ENCODE measurements at places on chromosomes 12 and 14.
A peak's percentile ranks its signal among the peaks of the same experiment; 100 is the strongest.

DNA sequence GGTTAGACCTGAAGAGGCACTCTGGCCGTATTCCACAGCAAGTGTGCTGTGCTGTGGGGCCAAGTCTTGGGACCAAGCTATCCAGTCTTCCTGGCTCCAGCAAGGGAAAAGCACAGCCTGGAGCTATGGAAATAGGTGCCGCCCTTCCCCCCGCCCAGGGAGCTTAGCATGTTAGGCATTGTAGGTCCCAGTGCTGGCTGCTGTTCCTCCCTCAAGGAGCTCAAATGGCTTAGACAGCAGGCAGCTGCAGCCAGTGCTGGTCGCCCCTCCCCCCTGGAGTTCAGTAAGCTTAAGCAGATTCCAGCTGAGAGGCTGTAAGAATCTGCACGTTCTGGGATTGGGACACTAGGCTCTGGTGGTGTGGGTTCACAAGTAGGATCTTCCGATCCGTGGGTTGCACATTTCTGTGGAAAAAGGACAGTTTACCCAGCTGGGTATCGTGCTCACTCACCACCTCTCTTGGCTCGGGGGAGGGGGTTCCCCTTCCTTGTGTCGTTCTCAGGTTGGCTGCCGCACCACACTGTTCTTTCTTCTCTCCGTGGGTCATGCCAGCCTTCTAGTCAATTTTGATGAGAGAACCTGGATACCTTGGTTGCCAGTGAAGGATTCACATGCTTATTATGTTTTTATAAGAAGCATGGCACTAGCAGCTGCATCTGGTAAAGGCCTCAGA lies 127.3 kb downstream of the CNTN1 start:
- DNase-seq, result no peak

DNA sequence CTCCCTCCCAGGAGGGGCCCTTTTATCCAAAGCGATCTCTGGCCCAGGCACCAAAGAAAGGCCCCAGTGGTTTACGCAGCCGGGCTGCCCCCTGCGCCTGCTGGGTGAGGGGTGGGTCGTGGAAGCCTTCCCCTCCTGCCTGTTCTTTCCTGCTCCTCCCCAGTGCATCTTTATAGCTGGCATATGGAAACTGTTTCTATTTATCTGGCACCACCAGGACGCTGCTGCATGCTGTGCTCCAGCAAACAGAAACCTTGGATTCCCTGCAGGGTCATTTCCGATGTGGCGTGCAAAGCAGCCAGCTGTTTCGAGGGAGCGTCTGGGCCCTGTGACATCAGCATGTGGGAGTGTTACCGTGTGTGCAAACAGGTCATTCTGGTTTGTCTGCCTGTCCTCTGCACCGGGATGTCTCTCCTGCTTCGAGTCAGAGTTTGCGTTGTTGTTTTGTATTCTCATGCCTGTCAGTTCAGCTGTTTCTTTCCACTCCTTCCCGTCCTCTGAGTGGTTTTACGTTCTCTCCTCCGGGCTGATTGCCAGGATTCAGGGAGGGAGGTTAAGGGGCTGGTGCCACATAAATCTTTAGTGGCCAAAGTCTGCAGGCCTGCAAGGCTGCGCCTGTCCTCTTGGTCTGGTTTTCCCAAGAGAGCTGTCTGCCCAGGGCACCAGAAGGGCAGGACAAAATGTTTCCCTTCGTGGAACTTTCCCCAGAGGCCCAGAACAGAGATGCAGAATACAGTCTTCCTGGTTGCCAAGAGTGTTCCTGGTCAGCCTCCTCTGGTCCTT lies 24.6 kb downstream of the TPCN1 start:
- peak; percentile 49 for DNase-seq

GRCh38 chr12:65665817-65666216 lies 158.5 kb upstream of the HMGA2 start:
- no peak for DNase-seq

DNA sequence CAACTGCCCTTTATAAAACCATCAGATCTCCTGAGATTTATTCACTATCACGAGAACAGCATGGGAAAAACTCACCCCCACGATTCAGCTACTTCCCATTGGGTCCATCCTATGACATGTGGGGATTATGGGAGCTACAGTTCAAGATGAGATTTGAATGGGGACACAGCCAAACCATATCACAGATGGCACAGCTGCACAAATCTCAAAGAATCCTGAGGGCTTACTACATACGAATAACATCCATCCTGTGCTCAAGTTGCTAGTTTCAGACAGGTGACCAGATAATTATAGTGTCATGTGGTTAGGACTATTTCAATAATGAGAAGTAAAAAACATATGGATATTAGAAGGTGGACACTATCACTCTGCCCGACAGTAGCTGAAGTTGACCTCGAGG lies 211.2 kb downstream of the NUAK1 start:
- no peak for DNase-seq
